CD8-positive, alpha-beta memory T cell (primary cell): ENCODE measurements at places on chromosomes 3 and 15. TPM values are rescaled to one million over a fixed set of nuclear protein-coding genes. Genes with fewer than 3 reads are reported as not detected.

MYZAP gene
- not detected for total RNA-seq

P2RY14 gene
- total RNA-seq = 1.3 TPM

RBP2 gene
- total RNA-seq = not detected

DNA sequence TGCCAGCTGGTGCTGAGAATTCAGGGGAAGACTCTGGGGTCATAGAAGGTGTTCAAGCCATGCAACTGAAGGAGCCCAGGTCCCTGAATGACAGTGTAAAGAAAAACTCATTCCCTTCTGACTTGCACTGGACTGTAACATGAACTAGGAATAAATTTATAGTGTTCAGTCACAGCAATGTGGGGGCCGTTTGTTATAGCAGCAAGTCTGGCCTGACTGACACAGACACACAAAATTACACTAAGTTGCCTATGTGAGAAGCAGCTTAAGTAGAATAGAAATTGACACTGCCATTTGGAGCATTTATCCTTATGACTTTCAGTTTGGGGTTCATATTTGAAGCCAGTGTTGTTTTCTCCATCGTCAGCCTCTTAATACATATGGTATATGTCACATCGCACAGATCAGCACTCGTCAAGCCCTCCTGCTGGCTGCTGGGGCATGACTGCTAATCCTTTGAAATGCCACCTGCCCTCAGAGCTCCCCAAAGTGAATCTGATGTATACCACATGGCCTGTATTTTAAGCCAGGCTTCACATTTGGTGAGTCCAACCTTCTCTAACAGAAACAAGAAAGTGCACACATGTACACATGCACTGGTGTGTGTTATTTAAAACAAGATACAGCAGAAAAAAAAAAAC is 17.1 kb upstream of the HEG1 start:
- DNase-seq = no peak

DNA sequence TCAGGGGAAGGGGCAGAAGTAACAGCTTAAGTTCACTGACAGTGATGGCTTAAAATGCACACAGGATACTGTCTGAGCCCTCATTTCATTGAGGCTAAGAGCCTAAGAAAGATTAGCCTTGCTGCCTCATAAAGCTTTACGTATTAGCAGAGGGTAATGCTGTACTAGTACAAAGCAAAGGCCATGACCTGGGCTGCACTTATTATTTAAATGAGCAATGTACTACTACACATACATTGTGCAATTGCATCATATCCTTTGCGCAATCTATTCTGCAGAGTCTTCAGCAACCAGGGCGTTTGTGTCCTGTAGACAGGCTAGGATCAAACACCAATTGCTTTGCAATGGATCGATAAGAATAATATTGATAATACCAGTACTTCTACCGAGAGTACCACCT is 221.8 kb downstream of the TPRG1 start:
- DNase-seq = no peak

GRCh38 chr3:140552898-140553297 is 125.0 kb upstream of the TRIM42 start:
- no peak for DNase-seq

- no peak for DNase-seq
These were observed 1.6 kb downstream of the BTBD1 start for GRCh38 chr15:83065431-83065830.

- DNase-seq = no peak
These were observed 193.1 kb downstream of the SHQ1 start for GRCh38 chr3:72655131-72655551.

GRCh38 chr3:184004476-184004875 is 13.2 kb downstream of the ABCC5 start:
- no peak for DNase-seq

DNA sequence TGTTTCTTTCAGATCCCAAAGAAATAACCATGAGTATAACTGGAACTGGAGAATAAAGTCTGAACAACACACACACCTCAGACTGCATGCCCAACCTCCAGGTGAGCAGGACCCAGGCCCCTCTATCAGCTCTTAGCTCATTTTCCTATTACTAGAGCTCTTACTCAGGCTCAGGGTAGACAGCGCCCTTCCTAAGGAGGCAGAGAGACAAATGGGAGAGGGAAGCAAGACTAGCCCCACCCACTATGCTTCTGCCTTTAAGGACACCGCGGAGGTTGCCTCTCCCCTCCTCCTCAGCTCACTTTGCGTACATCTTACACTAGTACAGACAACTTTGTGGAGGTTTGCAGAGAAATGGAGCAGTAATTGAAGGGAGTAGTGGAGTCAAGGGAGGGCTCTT is 44.0 kb upstream of the GLCE start:
- DNase-seq = no peak

GRCh38 chr15:32857732-32858131 is 139.9 kb downstream of the GREM1 start:
- no peak for DNase-seq

GRCh38 chr3:113421082-113421481 is 20.2 kb downstream of the CFAP44 start:
- DNase-seq = no peak

- no peak for DNase-seq
These were observed 7.1 kb downstream of the FSTL1 start for GRCh38 chr3:120443626-120444123.

DNA sequence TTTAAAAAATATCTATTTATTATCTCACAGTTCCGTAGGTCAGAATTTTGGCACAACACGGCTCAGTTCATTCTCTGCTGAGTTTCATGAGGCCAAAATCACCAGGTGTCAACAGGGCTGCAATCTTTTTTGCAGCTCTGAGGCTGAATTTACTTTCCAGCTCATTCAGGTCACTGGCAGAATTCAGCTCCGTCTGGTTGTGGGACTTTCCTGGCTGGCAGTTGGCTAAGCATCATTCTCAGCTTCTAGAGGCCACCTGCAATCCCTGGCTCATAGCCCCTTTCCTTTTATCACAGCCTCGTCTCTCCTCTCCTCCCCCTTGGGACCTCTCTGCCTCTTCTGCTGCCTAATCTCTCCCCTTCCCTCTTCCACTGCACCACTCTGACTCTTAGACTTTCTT is 174.0 kb upstream of the WNT5A start:
- no peak for DNase-seq

- no peak for DNase-seq
These were observed 15.1 kb downstream of the LINGO1 start for GRCh38 chr15:77617476-77618230.
